NCI-H187 (cell line): ENCODE measurements at places on chromosomes 3 and 15.

DNA sequence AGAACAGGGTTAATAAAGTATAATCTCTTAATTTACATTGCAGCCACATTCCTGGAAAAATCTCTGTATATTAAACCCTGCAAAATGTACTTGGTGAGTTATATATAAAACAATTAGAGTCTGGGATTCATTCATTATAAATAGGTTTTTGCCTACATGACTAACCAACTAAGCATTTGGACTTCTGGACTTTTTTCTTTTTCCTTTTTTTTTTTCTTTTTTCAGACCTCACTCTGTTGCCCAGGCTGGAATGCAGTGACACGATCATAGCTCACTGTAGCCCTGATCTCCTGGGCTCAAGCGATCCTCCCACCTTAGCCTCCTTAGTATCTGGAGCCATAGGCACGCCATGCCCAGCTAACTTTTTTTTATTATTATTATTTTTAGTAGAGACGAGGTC is 4.5 kb downstream of the DNAJC13 start:
- DNase-seq: no peak

DNA sequence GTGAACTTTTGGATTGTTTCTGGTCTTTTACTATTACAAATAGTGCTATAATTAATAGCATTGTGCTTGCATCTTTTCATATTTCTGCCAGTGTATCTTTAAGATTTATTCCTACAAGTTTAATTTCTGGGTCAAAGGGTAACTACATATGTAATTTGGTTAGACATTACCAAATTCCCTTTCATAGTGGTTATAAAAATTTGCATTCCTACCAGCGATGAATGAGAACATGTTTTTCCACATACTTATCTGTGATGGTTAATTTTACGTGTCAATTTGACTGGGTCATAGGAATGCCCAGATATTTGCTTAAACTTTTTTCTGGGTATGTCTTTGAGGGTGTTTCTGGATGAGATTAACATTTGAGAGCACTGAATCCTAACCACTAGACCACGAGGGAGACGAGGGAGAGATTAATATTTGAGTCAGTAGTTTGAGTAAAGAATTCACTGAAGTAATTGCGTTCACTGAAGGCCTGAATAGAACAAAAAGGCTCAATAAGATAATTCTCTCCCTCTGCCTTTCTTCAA is 132.3 kb upstream of the NEO1 start:
- DNase-seq: no peak

DNA sequence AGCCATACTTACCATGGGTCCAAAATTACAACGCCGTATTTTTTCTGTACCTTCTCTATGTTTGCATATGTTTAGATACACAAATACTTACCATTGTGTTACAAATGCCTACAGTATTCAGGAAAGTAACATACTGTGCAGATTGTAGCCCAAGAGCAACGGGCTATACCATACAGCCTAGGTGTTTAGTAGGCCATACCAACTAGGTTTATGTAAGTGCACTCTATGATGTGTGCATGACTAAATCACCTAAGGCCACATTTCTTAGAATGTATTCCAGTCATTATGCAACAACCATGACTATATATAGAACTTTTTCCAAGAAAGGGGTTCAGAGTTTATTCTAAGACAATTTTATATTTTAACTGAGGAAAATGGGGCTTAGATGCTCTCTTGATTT is 411.7 kb downstream of the MAGI1 start:
- no peak for DNase-seq

GRCh38 chr3:15932348-15933300 is 134.8 kb upstream of the ANKRD28 start:
- no peak for DNase-seq

GRCh38 chr15:38242055-38242454 is 10.6 kb upstream of the SPRED1 start:
- no peak for DNase-seq

DNA sequence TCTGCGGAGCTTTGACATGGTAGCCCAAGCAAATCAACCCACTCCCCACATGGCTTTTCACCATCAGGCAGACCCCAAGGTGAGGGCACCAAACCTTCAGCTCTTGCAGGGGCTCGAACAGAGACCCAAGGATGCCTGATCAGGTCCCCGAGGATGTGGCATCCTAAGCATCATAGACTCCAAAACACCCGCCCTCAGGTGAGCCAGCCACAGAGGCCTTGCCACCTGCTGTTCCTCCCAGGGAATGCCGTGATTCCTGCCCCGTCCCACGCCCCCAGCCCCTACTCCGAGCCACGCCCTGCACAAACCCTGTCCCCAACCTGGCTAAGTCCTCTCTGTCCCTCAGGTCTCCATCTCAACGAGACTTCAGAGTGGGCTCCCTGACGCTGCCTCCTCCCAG is 34.7 kb upstream of the SLC41A3 start:
- no peak for DNase-seq

GRCh38 chr15:51768018-51768417 is 16.6 kb downstream of the TMOD2 start:
- DNase-seq: no peak

GRCh38 chr3:48187579-48188265 is 495 bp downstream of the CDC25A start:
- DNase-seq: peak; percentile 51

DNA sequence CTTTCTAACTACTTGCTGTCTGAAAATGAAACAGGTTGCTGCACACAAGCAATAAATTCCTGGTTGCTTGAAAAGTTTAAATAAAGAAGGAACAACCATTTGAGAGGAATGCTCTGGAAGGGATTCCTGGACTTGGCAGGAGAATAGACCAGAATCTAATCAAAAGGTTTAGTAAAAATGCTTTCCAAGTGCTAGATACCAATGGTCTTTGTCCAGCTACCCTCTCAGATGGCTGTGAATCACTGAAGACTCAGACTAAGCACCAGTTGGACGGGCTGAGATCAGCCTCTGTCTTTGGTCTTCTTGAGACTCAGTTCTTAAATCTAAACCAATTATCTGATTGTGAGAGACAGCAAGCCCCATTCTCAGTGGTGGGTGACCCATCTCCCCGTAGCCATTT is 27.7 kb upstream of the LPP start:
- no peak for DNase-seq

DNA sequence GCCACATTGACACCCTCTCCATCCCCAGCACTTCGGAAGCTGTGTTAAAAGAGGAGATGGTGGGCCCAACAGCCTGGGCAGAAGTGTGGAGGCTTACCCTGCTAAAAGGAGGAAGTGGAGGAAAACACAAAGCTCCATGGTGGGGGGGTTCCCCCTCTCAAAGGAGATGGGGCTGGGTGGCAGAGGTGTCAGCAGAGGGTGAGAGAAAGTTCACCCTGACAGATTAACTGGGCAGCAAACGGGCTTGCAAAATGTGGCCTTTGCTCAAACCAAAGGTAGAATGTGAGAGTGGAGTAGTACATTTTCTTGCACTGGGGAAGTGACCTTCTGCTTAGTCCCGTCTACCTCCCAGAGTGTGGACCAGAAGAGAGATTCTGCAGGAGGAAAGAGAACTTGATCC is 44.7 kb downstream of the MYO1E start:
- DNase-seq: no peak

GRCh38 chr3:42839616-42840015 is 30.4 kb downstream of the ACKR2 start:
- DNase-seq: no peak

DNA sequence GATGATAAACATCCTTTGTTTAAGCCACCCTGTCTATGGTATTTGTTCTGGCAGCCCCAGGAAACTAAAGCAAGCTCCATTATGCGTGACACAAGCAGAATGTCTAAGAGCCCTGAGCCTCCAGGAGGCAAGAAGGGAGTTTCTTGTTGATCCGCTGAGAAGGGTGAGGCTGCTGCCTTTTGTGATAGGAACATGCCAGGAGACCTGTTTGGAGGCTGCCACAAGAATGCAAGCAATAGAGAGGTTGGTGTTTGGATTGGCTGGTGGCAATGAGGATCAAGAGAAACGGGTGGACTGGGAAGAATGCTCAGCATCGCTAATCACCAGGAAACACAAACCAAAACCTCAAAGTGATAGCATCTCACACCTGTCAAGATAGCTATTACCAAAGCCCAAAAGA is 104.8 kb downstream of the ASB7 start:
- DNase-seq: no peak

DNA sequence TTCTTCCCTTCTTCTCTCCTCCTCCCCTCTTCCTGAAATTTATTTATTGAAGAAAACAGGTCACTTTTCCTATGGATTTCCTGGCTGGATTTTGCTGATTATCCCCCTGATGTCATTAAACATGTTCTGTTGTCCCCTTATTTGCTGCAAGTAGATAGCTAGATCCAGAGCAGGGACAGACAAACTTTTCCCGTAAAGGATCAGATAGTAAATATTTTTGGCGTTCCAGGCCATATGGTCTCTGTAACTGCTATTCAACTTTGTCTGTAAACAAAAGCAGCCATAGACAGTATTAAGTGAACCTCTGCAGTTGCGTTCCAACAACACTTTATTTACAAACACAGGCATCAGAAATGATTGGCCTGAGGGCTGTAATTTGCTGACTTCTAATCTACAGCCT is 241.3 kb downstream of the NEK10 start:
- no peak for DNase-seq

- DNase-seq: no peak
Observed at GRCh38 chr3:47594792-47595191, 16.1 kb upstream of the CSPG5 start.

- DNase-seq: no peak
Observed at GRCh38 chr3:12470111-12470510, 14.2 kb upstream of the TSEN2 start.

DNA sequence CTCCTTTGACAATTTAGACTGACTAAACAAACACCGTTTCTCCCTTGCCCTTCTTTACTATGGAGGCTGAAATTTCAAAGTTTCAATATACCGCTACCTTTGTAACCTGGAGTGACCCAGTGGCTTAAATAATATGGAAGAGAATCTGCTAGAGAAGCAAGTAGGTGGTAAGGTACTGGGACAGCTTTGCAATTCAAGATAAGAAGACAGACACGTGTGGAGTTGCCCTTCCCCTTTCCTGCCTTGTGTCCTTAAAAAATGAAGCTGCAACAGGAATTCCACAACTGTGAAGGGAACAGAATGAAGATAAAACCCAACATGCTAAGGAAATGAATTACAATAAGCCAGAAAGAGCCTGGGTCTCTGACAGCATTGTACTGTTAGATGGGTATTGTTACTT is 26.4 kb downstream of the CBLB start:
- DNase-seq: no peak

DNA sequence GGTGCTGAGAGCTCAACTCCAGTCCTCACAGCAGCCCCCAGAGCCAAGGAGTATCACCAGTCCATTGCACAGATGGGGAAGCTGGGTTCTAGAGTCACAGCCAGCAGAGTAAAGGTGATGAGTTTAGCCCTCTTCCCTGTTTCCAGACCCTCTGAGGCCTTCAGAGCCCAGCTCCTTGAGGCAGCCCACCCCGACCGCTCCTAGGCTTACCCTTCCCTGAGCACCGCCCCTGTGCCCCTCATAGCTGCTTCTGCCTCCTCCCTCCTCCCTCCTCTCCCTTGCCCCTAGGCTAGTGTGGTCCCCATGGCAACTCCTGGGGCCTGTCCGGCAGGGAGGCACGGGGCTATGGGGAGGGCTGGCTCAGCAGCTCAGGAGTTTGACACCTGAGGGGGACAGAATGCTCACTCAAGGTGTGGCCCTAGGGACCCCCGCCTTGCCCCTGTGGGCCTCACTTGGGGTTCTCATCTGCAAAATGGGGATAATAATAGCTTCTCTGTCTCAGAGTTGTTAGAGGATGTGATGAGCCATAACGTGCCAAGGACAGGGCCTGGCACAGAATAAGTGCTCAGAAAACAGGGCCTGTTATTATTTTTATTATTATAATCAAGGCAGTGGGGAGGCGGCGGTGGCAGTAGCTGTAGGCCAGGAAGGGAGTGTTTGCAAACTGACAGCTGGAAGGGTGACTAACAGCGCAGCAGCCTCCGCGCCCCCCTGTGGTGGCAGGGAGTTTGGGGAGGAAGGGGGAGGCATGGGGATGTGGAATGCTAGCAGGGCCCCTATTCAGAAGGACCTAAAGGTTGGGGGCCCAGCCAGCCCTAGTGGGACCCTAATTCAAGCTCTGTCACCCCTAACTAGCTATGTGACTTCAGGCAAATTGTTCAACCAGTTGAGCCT is 11.5 kb downstream of the CSK start:
- DNase-seq: no peak

GRCh38 chr15:53512029-53512428 is 247.4 kb downstream of the WDR72 start:
- no peak for DNase-seq

DNA sequence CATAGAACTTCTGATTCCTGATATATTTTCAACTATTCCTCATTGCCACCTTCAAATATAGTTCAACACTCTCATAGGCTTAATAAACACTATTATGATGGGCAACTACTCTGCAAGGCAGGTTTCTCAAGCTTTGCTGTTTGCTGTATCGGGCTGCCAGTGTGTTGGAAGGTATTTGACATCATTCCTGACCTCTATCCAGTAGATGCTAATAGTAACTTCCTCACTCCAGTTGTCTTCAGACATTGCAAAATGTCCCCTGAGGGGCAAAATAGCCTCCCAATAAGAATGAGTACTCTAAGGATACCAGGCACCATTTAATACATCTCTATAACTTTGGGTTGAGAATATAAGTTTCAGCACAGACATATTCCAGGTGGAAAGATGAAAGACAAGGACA is 147.5 kb upstream of the PFN2 start:
- DNase-seq: no peak

- no peak for DNase-seq
Observed at GRCh38 chr3:74314696-74315095, 299.8 kb downstream of the CNTN3 start.

DNA sequence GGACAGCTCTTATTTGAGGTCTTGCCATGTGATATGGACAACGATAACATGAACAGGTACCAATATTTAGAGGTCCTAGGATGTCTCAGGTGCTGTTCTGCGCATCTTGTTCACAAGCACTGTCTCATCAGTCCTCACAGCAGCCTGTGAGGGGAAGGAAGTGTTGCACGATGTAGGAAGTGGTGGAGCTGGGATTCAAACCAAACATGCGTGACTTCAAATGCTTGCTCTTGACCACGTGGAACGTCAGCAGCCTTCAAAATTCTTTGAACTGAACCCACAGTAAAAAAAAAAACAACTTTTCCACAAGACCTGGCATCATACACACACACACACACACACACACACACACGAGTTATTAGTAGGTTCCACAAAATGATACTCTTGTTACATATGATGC is 153.4 kb upstream of the SMAD3 start:
- DNase-seq: no peak

DNA sequence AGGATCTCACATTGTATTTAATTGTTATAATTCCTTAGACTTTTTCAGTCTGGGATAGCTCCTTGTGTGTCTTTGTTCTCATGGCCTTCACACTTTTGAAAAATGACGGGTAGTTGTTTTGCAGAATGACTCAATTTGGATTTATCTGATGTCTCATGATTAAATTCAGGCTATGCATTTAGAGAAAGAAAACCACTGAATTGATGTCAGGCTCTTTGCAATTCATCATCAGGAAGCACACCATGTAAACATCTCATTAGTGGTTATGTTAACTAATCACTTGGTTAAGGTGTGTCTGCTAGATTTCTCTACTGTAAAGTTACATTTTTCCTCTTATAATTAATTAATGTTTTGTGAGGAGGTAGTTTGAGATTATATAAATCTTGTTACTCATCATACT is 8.0 kb upstream of the SLC22A13 start:
- no peak for DNase-seq
